CD4-positive, CD25-positive, alpha-beta regulatory T cell (primary cell): ENCODE measurements at places on chromosomes 4 and X.

DNA sequence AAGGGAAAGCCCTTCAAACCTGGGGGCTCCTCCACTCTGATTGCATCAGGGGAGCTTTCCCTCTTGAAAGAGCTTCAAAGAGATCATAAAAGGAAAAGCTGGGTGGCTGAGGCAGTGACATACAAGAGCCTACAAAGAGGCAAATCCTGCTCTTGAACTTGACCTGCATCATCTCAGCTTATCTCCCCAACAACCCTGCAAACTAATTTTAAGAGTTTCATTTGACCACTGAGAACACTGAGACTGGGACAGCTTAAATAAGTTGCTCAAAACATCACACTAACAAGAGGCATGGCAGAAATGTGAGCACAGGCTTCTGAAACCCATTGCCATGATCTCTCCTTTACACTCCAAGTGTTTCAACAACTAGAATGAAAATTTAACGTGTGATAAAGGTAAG is 101.6 kb upstream of the PPARGC1A start:
- no peaks in the 10 kb centered on the region for H3K27me3 ChIP-seq
- H3K4me3 ChIP-seq = no peak overlapping the region
- no peak for DNase-seq
- H3K27ac ChIP-seq = no peak overlapping the region
- no peaks in the 10 kb centered on the region for H3K36me3 ChIP-seq

DNA sequence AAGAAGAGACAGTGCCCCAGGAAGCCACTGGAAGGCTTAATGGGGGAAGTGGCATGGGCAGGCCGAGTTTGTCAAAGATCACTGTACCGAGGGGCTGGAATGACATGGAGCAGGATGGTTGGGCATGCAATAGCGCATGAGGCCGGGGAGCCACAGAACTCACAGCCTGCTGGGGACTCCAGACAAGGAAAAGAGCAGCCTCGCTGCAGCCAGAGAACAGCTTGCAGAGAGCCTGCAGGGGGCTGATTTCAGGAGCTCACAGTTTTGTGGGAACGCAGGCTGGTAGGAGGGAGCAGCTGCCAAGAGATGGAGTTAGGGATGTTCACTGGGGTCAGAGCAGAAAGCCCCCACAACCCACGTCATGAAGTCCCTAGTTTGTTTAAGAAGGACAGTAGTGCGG is 45.4 kb downstream of the STOX2 start:
- no peak overlapping the region for H3K4me3 ChIP-seq
- no peak overlapping the region for H3K27ac ChIP-seq
- DNase-seq = no peak
- no peaks in the 10 kb centered on the region for H3K4me1 ChIP-seq
- H3K36me3 ChIP-seq = no peaks in the 10 kb centered on the region

DNA sequence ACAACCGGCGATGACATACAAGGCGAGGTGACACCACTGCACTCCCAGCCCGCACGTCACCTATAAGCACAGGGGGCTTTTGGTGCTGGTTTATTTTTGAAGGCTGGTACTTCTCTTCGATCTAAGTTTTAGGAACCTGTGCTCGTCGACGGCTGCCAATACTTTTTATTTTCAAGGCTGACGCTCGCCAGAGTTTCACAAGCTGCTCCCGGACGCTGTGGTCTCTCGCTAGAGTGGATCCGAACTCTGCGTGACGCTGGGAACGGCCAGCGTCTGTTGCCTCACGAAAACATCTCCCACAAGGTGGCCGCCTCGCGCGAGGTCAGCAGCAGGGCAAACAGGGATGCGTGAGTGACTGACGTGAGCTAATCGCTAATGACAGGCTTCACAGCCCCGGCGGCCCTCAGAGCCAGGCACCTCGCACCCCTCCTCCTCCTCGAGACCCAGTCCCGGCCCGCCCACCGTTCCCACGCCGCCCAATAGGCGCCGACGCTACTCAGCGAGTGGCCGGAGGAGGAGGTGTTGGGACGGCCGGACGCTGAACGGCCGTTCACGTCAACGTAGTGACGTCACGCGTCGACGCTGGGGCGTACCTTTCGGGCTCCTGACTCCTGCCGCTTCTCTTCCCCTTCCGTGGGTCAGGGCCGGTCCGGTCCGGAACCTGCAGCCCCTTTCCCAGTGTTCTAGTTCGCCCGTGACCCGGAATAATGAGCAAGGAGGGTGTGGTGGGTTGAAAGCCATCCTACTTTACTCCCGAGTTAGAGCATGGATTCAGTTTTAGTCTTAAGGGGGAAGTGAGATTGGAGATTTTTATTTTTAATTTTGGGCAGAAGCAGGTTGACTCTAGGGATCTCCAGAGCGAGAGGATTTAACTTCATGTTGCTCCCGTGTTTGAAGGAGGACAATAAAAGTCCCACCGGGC is at the start of gene CLCN3:
TSS of gene CLCN3 (plus strand) at position 621 of the 922 bp plus-strand sequence. CDS start 15,351 bp downstream, outside the sequence.
- H3K4me1 ChIP-seq = peaks cover 42% of the 10 kb centered on the region
- H3K4me3 ChIP-seq = peak within 1 kb of the TSS; percentile 97
- peak; percentile 80 for DNase-seq
- no peaks in the 10 kb centered on the region for H3K27me3 ChIP-seq

DNA sequence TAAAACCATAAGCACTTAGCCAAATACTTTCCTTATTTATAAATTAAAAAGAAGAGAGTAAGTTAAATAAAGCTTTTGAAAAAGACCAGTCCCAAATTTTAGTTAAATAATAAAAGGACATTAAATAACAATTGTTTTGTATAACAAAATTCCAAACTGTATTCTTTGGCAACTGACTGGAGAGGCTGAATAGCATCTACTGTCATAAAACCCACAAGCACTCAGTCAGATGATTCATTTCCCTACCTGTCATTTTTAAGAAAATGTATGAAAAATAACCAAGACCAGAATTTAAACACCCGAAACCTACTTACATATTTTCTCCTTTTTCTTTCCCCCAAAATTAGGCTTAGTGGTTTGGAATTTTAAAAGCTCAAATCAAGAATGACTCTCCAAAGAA is 32.5 kb upstream of the SMIM10L2A start:
- no peaks in the 10 kb centered on the region for H3K36me3 ChIP-seq
- no peaks in the 10 kb centered on the region for H3K27me3 ChIP-seq
- H3K27ac ChIP-seq = no peak overlapping the region
- DNase-seq = no peak

DNA sequence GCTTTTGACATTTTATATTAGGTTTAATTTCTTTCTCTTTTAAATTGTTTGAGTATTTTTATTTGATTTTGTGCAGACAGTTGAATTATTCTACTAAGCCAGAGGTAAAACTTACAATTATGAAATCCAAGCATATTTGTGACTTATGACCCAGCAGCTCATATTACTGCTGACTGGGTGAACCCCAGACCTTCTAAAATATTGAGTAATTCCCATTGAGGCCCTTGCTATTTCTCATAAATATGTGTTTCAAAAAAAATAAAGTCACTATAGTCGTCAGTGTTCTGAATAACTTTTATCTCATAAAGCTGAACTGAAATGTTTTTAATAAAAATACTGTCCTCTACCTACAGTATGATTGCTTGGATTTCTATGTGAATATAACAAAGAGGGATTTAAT is 303.1 kb downstream of the IQCM start:
- H3K27ac ChIP-seq = no peak overlapping the region
- H3K36me3 ChIP-seq = no peaks in the 10 kb centered on the region
- DNase-seq = no peak
- H3K27me3 ChIP-seq = no peaks in the 10 kb centered on the region
- H3K4me3 ChIP-seq = no peak overlapping the region
